ENCODE measurements at places on chromosomes 6 and 20. TPM values are rescaled to one million over a fixed set of nuclear protein-coding genes. Genes with fewer than 3 reads are reported as not detected.

The TMEM170B gene
- 3.0 TPM for total RNA-seq

The LRP11 gene
- 11.9 TPM for total RNA-seq

The WFDC6 gene
- total RNA-seq: not detected

The TNF gene
- not detected for total RNA-seq

The UNC93A gene
- not detected for total RNA-seq

The SRSF12 gene
- total RNA-seq: 5.1 TPM

The LAMA4 gene
- total RNA-seq: 155 TPM

The ID1 gene
- total RNA-seq: 596 TPM

The AIF1 gene
- total RNA-seq: not detected

The GRM1 gene
- 0.54 TPM for total RNA-seq

The ZKSCAN4 gene
- 7.9 TPM for total RNA-seq

The SLC4A11 gene
- 0.11 TPM for total RNA-seq

The PROKR2 gene
- not detected for total RNA-seq

The UNC5CL gene
- total RNA-seq: 7.6 TPM

The HSPA1L gene
- total RNA-seq: 3.1 TPM

The UST gene
- 4.0 TPM for total RNA-seq

The NOTCH4 gene
- 5.0 TPM for total RNA-seq

The IL22RA2 gene
- total RNA-seq: not detected

The TXLNB gene
- 17.5 TPM for total RNA-seq
